ENCODE measurements at places on chromosomes 12 and 14. TPM values are rescaled to one million over a fixed set of nuclear protein-coding genes. Genes with fewer than 3 reads are reported as not detected.

DNA sequence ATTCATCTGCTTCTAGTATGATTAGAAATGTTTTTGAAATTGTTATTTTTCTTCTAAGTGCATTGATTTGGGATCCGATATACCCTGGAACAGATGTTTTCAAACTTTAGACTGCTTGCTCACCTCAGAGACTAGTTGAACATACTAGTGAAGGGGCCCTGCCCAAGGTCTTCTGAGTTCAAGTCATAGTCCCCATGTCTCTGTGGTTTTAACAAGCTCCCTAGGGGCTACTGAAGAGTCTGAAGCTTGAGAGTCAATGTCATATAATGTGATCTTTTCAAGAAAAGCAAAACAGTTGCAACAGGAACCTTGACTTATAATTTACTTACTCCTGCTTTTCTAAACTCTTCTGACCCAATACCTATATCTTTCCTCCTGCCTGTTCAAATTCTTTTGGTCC is 7.5 kb upstream of the UBE2N start:
- peak; percentile 51 for DNase-seq

DNA sequence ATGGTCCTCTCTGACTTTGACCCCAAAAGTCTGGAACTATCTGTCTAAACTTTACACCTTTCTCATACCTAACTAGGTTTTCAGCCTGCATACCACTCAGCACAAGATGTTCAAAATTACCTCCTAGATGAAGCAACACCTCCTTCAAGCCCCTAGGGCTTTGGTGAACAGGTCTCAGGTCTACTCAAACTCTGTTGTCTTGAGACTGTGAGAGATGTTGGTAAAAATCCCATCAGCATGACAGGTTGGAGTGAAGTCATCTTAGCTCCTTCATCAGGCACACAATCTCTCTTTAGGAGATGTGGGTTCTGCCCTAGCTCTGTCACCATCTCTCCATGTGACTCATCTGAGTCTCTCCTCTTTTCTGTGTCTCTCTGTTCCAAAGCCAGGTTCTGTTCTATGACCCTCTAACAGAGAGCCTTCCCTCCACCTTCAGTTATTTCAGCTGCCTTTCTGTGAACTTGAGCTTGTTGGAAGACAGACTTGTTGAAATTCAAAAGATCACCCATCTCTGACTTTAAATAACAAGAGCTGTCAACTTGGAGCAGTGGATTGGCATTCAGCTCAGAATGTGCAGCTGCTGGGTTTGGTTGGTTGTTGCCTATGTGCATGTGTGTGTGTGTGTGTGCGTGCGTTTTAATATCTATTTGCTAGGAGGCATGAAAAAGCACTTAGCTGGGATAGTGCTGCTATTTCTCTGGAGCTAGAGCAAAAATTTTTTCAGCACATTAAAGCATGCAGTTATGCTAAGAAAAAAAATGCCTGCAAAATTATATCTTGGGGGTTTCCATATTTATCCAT is 130.7 kb downstream of the CRACR2A start:
- no peak for DNase-seq

DNA sequence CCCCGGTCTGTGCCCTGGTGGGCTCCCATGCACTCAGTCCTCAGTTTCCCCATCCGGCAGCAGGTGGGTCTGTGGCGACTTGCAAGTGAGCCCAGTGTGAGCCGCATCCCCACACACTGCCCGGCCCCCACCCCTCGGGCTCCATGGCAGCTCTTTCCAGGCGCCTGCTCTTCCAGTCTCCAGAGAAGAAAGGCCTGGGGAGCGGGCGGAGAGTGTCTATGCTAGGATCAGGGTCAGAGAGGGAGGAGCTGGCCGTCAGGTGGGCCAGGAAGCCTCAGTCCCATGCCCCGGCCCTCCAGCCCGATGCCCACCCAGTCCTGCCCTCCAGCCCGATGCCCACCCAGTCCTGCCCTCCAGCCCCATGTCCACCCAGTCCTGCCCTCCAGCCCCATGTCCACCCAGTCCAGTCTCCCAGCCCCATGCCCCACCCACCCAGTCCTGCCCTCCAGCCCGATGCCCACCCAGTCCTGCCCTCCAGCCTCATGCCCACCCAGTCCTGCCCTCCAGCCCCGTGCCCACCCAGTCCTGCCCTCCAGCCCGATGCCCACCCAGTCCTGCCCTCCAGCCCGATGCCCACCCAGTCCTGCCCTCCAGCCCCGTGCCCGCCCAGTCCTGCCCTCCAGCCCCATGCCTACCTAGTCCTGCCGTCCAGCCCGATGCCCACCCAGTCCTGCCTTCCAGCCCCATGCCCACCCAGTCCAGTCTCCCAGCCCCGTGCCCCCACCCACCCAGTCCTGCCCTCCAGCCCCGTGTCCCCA is 49.2 kb downstream of the FBRSL1 start:
- no peak for DNase-seq

DNA sequence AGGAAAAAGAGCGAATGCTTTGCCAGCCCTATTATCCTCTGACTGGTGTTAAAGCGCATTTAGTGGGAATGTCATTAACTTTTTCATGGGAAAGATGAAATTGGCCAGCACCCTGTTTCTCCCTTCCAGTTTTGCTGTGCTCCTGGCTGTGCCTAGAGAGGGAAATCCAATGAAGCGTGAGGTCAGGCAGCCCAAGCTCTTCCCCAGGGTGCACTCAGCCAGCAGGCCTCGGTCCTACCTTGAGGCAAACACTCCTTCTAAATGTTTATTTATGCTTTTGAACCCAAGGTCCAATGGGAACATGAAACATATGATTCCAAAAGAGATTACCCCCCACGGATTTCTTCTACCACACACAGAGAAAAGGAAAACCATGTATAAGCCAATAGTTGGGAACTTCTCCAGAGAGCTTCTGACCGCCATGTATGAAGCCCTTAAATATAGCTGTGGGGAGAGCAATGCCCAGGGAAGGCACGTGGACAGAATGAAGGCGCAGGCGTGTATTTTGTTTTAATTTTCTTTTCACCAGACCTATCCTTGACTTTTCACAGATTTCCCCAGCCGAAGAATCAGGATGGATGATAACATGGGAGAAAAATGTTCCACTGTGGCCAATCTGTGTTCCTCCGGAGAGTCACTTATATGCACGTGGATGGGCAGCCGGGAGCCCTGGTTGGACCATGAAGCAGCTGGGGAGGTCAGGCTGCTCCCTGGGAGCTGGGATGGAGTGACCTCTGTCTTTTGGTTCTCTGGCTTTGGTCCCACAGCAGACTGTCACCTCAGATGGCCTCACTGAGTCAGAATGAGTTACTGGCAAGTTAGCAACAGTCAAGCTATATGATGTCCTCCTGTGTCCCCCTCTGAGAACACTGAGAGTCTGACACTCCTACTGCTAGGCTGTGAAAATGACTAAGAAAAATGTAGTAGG is 37.3 kb downstream of the GPR135 start:
- DNase-seq: no peak

Gene KRT3
- not detected for total RNA-seq

Gene MAP3K9
- total RNA-seq: 19.4 TPM

Gene UNG
- 31.6 TPM for total RNA-seq

GRCh38 chr12:42865282-42865681 is 275.7 kb upstream of the PRICKLE1 start:
- DNase-seq: no peak

Gene CLEC1B
- total RNA-seq: not detected

Gene IL31
- not detected for total RNA-seq

All from Karpas-422 (cell line).